ENCODE measurements at places on chromosomes 6 and 20.
A peak's percentile ranks its signal among the peaks of the same experiment; 100 is the strongest.

- DNase-seq, result no peak
Measured at GRCh38 chr6:50720623-50721022, 7.3 kb downstream of the TFAP2D start.

GRCh38 chr20:39674842-39675241 is 712.7 kb downstream of the DHX35 start:
- DNase-seq, result no peak

GRCh38 chr20:58991715-58992114 is 10.7 kb downstream of the NELFCD start:
- DNase-seq, result no peak

DNA sequence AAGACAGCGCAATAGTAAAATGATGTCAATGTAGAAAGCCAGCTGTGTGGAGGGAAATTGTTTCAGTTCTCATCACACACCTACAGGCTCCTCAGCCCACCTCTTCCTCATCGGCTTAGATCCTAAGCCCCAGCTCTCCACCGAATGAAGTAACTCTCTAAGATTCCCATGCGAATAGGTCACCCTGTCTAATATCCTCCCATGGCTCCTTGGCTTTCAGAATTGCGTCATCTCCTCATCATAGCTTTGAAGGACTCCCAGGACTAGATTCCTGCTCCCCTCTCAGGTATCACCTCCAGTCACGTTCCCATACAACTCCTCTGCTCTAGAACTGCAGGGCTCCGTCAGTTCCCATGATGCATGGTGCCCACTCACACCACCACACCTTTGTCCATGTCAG is 16.2 kb upstream of the SLC22A16 start:
- no peak for DNase-seq

GRCh38 chr20:21286775-21287174 is 16.4 kb upstream of the XRN2 start:
- no peak for DNase-seq

GRCh38 chr6:147204060-147204785 is at the start of gene STXBP5:
Gene STXBP5, plus strand, starts transcription at chr6:147204417. Its CDS starts 116 bp downstream, at chr6:147204533.
- peak; percentile 37 for DNase-seq

- DNase-seq, result no peak
Measured at GRCh38 chr6:108130262-108130661, 35.6 kb upstream of the NR2E1 start.

DNA sequence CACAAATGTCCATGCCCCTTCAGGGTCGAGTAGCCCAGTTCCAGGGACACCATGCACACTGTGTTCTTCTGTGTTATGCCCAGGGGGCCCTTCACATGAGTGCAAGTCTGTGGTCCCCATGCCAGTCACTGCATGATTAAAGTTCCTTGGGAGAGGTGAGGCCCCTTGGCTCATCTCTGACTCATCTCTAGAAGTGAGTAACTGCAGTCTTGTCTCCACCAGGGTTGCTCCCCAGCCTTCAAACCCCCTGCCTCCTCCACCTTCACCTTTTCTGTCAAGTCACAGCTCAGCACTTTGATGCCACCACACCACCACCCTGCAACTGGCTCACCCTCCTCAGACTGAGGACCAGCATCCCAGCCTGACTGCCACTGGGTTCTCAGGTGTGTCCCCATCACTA is 161.7 kb downstream of the UNC5CL start:
- DNase-seq, result no peak

DNA sequence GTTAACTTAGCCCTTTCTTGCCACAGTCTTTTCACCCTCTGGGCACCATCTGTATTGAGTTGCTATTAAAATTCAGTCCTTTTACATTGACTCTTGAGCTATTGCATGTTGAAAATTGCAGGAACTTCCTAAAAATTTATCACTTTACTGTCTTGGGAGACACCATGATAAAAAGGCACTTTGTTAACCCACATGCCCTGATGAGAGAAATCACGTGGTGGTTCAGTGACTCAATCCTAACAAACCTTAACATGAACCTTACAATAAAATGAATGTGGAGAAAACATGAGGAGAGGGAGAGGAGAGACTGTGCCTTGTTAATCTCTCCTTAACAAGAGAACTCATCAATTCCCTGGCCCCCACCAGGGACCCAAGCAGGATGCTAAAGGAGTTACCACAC is 30.8 kb downstream of the GSTA4 start:
- DNase-seq, result no peak

Data from WERI-Rb-1 (cell line).